ENCODE measurements at places on chromosomes 3 and 15.
A peak's percentile ranks its signal among the peaks of the same experiment; 100 is the strongest.

DNA sequence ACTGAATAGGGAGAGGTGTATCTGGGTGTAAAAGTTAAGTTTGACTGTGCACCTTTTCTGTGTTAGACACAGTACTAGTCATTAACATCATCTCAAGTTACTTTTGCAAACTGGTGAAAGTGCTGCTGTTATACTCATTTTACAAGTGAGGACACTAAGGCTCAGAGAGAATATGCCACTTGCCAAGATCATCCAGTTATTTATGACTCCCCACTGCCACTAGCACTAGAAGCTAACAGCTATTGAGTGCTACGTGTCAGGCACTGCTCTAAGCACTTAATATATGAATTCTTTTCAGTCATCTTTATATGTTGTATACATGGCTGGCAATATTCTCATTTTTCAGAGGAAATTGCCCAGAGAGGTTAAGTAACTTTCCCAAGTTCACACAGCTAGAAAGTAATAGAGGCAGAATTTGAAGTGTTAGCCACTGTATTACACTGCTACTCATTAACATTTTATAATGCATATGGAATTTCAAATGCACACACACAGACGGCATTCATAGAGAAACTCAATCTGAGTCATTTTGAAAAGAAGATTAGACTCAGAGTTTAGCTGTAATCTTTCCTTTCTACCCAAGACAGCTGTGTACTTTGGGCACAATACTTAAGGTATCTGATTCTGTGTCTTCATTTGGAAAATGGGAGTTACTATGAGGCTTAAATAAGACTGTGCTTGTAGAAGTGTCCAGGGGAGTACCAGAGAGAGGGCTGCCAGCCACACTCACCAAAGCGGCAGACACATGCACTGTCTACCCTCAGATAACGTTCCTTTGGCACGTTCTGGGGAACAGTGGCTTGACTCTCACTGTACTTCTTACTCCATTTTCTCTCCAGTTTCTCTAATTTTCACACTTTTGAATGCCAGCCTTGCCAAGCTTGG is 1.3 kb upstream of the MASP1 start:
- no peak for DNase-seq

DNA sequence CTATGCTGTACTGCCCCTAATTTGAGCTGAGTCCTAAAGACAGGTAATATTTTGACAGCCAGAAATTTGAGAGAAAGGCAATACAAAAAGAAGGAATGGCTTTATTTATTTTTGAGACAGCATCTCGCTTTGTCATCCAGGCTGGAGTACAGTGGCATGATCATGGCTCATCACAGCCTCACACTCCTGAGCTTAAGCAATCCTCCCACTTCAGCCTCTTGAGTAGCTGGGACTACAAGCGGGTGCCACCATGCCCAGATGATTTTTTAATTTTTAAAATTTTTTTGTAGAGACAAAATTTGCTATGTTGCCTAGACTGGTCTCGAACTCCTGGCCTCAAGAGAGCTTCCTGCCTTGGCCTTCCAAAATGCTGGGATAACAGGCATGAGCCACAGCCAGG is 77.4 kb upstream of the SLC4A7 start:
- no peak for DNase-seq

- no peak for DNase-seq
Observed at GRCh38 chr3:139524841-139525636, 14.5 kb downstream of the RBP1 start.

- DNase-seq, result peak; percentile 12
Observed at GRCh38 chr3:105369500-105370371, 3.0 kb downstream of the ALCAM start.

- no peak for DNase-seq
Observed at GRCh38 chr3:167575000-167575600, 78.6 kb downstream of the WDR49 start.

- DNase-seq, result no peak
Observed at GRCh38 chr3:143122089-143122430, 2.5 kb downstream of the CHST2 start.

- no peak for DNase-seq
Observed at GRCh38 chr15:96325541-96326327, 4.8 kb upstream of the NR2F2 start.

GRCh38 chr3:23664459-23664858 is 141.3 kb upstream of the UBE2E1 start:
- DNase-seq, result no peak

DNA sequence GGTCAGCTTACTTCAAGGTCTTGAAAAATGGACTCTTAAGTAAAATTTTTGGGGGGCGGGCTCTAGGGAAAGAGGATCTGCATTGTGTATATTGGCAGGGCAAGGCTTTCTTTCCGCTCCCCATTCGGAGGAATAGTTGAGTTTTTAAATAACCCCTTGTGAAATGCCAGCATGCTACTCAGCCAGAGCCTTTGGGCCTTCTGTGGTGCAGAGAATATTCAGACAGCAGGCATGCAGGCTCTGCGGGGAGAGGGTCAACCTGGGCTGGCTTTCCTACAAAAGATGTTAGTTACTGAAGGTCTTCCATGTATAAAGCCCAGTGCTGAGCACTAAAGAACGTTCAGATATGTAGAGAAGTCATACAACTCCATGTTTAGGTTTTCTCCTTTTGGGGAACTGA is 40.6 kb downstream of the ADAMTSL3 start:
- DNase-seq, result no peak

DNA sequence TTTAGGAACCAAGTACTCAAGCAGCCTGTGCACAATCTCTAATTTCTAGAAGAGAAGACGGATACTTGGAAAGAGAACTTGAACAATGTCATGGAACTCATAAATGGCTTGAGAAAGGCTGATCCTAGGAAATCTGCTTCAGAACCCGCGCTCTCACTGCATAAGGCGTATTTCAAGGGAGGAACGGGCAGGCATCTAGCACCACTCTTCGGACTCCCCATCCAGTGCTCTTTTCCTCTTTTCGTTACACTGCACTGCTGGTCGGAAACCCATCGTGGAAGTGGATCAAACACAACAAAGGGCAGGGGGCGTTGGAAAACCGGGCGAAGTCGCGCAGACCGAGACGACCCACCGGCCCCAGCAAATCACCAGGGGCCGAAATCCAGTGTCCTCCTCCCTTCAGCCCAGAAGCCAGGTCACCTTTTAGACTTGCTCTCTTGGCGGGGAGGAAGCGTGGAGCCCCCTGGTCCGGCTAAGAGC is 539 bp upstream of the TLNRD1 start:
- DNase-seq, result no peak

GRCh38 chr3:112689385-112689784 is 48.4 kb upstream of the CCDC80 start:
- no peak for DNase-seq

- DNase-seq, result no peak
Observed at GRCh38 chr3:33424606-33425452, 15.4 kb downstream of the UBP1 start.

Measured in stimulated activated CD4-positive, alpha-beta T cell treated with anti-CD3 and anti-CD28 coated beads, Interleukin-1b, Interleukin-23, amount 100 ng/mL, for 4 hours (primary cell).